ENCODE measurements at places on chromosomes 16 and 17.

DNA sequence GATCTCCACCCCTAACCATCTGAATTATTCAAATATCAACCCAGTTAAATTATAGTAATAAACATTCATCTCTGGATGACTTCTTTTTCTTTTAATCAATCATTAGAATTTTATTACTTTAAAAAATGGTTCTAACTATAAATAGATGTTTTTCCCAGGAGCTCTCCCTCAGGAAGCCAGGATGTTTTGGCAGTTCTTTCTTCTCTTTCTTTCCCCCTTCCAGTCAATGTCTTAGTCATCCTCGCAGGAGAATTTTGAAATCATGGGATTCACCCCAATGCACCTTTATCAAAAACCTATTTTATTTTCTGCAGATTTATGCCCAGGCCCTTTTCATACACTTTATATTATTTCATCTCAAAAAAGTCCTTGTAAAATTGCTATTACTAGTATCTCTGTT lies 711.6 kb downstream of the CDH11 start:
- no peak for DNase-seq

DNA sequence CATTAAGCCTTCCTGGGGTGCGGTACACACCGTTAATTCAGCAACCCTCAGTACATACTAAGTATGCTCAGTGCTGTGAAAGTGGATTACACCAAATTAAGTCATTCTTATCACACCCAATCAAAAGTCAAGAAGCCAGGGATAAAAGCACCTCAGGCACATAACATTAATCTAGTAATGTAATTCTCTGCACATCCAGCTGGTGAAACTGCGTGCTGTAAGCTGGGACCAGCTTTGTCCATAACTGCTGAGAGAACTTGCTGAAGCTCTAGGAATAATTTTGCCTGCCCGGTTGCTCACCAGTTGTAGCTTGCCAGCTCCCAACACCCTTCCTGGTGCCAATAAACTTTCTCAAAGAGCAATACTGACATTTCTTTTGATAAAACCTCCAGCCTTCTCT lies 44.9 kb downstream of the SLC47A1 start:
- DNase-seq = no peak

GRCh38 chr17:45021607-45022287 lies 29.7 kb downstream of the DCAKD start:
- DNase-seq = no peak

DNA sequence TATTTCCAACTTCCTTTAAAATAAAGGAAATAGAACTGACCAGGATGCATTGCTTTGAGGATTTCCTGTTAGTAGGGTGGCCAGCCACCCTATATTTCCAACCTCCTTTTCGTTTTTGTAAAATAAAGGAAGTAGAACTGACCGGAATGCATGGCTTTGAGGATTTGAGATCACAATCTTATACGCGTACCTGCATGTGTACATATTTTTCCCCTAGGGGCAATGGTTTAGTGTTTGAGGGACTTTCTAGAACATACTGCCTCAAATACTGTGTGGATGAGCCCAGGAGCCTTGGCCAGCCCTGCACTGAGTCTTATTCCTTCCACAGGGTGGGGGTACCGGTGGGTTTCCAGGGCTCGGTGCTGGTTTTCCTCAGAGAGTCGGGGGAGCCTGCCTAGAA lies 25.6 kb downstream of the MAPK8IP3 start:
- no peak for DNase-seq
